ENCODE measurements at places on chromosomes 3 and 15.

- DNase-seq: peak; percentile 7
These were observed 136.8 kb downstream of the SNRK start for GRCh38 chr3:43423142-43423541.

- no peak for DNase-seq
These were observed 102.0 kb upstream of the MYRIP start for GRCh38 chr3:39707314-39707909.

GRCh38 chr15:88802250-88802990 is 816 bp upstream of the ACAN start:
- DNase-seq: no peak

GRCh38 chr15:80852676-80853075 is 73.5 kb downstream of the CEMIP start:
- no peak for DNase-seq

DNA sequence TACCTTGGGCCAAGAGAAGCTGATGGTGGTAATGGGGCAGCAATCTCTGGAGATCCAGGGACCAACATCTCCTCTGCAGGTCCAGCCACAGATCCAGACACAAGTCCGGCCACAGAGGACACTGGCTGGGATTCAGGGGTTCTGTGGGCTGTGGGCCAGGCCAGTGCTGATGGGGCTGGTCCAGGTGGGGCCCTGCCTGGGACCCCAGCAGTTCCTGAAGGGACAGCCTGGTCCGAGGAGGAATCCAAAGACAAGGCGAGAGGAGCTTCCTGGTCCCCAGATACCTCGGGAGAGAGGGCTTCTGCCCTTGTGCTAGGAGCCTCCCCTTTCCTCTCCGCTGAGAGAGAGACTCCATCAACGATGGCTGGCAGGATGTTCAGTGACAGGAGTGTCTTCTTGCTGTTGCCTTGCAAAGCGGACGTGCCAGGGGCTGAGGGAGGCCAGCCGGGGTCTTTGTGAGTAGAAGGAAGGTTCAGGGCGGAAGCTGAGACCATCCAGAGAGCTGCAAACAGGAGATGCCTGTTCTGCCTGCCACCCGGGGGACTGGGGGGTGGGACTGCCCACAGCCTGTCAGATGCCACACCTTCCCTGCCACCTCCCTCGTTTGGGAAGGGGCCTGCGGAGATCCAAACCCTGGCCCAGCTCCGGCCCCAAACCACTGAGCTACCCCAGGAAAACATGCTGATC is 24.5 kb upstream of the GOLGA6C start:
- DNase-seq: no peak
